ENCODE measurements at places on chromosomes 6 and 20. TPM values are rescaled to one million over a fixed set of nuclear protein-coding genes. Genes with fewer than 3 reads are reported as not detected.

ZBTB9 gene
- 8.0 TPM for total RNA-seq

CCDC167 gene
- total RNA-seq = 52.7 TPM

HRH3 gene
- total RNA-seq = not detected

OTOR gene
- not detected for total RNA-seq

LY6G5B gene
- total RNA-seq = 23.9 TPM

GHRH gene
- total RNA-seq = not detected

CLDN20 gene
- total RNA-seq = not detected

WASF1 gene
- 20.9 TPM for total RNA-seq

CALHM6 gene
- not detected for total RNA-seq

APOM gene
- 0.97 TPM for total RNA-seq

METTL24 gene
- not detected for total RNA-seq

ZC2HC1B gene
- not detected for total RNA-seq

IL20RA gene
- not detected for total RNA-seq

GGT7 gene
- total RNA-seq = 5.0 TPM

TBCC gene
- 19.1 TPM for total RNA-seq

PRSS16 gene
- not detected for total RNA-seq

CCR6 gene
- total RNA-seq = not detected

PPP1R14C gene
- not detected for total RNA-seq

RAB44 gene
- 0.11 TPM for total RNA-seq

RIMS4 gene
- not detected for total RNA-seq

PGM3 gene
- total RNA-seq = 74.8 TPM

ABT1 gene
- 18.5 TPM for total RNA-seq

C20orf202 gene
- total RNA-seq = not detected

NNAT gene
- total RNA-seq = 10.7 TPM

TBXT gene
- not detected for total RNA-seq

VSX1 gene
- total RNA-seq = not detected

ATF6B gene
- total RNA-seq = 102 TPM

RFX6 gene
- not detected for total RNA-seq

ZNF311 gene
- total RNA-seq = 0.35 TPM

FAM83C gene
- total RNA-seq = not detected

SLC17A3 gene
- not detected for total RNA-seq

ULBP3 gene
- 12.8 TPM for total RNA-seq

COL11A2 gene
- 1.7 TPM for total RNA-seq

CD83 gene
- total RNA-seq = 0.55 TPM

DCDC2 gene
- not detected for total RNA-seq

CLVS2 gene
- total RNA-seq = not detected

FRMD1 gene
- total RNA-seq = not detected

SLC22A7 gene
- not detected for total RNA-seq

PACSIN1 gene
- not detected for total RNA-seq

ADGRF4 gene
- not detected for total RNA-seq

BPIFB1 gene
- not detected for total RNA-seq

C6orf52 gene
- not detected for total RNA-seq

SLC22A2 gene
- not detected for total RNA-seq

GSTA1 gene
- not detected for total RNA-seq

GABRR1 gene
- not detected for total RNA-seq

SCGN gene
- total RNA-seq = not detected

SLC16A10 gene
- total RNA-seq = not detected

POPDC3 gene
- total RNA-seq = 1.7 TPM
